NCI-H1417 (cell line): ENCODE measurements at places on chromosomes 2 and 18.

DNA sequence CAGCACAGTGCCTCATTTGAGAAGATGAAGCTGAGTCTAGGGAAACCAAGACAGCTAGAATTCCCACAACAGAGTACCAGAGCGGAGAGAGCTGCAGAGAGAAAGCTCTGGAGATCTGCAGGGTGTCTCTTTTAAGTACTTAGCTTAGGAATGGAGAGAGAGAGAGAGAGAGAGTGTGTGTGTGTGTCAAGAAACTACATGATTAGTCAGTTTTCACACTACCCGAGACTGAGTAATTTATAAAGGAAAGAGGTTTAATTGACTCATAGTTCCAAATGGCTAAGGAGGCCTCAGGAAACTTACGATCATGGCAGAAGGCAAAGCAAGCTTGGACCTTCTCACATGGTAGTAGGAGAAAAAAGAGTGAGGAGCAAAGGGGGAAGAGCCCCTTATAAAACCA, 64.0 kb downstream of the HIBCH start:
- DNase-seq = no peak

- no peak for DNase-seq
Measured at GRCh38 chr2:113376253-113376912, 61.1 kb upstream of the ZNG1B start.

GRCh38 chr2:190137561-190137960, 75.0 kb upstream of the MSTN start:
- DNase-seq = no peak

GRCh38 chr18:47235096-47235495, 16.4 kb downstream of the SKOR2 start:
- DNase-seq = no peak

DNA sequence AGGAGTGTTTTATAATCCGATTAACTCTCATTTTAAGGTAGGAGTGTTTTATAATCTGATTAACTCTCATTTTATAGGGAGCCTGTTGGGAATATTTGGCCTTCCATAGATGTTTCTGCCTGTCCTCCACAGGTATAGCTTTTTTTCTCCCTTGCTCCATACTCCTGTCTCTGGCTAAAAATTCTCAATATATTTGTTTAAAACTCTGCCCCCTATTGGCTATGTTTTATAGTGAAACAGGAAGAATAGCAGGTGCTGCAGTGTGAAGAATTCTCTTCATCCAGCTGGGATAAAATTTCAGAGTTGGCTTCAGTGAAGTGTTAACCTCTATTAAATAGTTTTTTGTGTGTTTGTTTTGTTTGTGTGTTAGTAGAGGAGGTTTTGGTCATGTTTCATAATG, 1046.0 kb upstream of the TMEFF2 start:
- no peak for DNase-seq

DNA sequence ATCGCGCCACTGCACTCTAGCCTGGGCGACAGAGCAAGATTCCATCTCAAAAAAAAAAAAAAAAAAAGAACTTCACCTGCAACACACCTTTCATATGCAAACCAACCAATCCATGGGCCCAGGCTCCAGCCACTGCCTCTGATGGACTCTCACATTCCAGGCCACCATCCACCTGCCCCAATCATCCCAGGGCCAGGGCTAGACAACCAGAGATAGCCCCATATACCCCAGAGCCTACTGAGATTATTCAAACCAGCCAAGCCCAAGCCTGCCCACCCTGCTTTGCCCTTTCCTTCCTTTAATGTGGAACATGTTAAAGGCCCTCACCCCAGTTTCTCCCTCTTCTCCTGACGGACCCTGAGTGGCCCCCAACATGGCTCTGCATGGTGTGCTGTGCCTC, 57.0 kb downstream of the MRPL35 start:
- no peak for DNase-seq

DNA sequence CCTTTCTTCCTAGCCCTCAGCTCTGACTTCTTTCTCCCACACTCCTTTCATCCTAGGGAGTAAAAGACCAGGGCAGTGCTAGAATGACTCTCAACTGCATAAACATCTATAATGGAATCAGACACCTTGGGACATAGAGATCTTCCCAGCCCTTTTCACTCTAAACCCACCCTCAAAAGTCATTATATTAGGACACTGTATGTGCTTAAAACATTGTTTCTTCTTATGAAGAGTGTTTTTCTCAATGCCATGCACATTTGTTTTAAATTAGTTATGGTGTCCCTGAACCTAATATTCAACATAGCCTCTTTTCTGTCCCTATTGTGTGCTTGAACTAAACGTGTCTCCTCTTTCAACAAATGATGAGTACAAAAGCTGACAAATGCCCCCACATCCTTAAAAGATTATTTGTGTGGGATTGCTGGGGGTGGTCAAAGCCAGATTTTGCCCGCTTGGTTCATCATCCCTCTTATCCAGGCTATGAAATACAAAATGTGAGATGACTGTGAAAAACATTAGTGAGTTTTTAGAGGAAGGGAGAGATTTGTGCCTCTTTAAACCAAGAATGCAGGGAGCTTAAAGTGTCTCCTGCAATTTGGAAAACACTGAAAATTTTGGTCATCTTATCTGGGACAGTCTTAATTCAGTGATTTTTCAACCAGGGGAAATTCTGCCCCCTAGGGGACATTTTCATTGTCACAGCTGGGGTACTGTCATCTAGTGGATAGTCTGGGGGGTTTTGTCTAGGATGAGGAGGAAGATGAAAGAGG, 29.0 kb downstream of the SERPINB5 start:
- DNase-seq = peak; percentile 53

- DNase-seq = no peak
Measured at GRCh38 chr18:47501946-47502345, 250.5 kb upstream of the SKOR2 start.

GRCh38 chr2:118122594-118123281, 34.5 kb downstream of the INSIG2 start:
- DNase-seq = no peak

DNA sequence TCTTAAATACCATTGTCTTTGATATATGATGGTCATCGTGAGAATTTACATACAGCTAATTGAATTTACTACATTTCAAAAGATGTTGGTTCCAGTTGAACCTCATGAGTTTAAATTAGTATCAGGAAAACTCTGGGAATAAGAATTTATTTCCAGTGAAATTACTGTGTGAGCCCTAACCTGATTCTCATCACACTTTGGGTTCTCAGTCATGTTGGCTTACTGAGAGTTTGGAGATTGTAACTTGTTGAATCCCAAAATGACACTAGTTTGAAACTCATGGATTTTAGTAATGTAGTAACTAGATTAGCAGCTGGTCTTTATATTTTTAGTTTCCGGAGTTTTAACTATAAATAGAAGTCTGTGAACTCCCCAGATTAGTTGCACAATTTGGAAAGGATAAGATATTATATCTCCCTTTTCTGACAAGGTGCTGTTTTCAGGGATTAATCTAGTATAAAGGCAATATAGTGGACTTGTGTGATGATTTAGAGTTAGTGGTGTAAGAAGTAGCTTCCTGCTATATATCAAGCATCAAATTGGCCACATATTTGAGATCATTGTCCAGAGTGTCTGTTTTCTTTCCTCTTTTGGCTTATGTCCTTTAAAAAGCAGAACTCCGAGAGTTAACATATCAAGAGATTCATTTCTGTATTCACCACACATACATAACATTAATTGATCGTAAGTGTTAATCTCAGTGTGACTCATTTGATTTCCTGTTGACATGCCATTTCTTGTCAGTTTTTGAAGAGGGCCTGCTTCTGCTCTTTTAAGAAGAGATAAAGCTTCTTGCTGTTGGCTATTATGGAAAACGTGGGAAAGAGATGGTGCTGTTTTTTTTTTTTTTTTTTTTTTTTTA, 15.7 kb downstream of the NDUFV2 start:
- no peak for DNase-seq

GRCh38 chr2:8332646-8333045, 349.2 kb upstream of the ID2 start:
- DNase-seq = no peak

- no peak for DNase-seq
Measured at GRCh38 chr2:7467782-7468447, 550.7 kb downstream of the RNF144A start.

DNA sequence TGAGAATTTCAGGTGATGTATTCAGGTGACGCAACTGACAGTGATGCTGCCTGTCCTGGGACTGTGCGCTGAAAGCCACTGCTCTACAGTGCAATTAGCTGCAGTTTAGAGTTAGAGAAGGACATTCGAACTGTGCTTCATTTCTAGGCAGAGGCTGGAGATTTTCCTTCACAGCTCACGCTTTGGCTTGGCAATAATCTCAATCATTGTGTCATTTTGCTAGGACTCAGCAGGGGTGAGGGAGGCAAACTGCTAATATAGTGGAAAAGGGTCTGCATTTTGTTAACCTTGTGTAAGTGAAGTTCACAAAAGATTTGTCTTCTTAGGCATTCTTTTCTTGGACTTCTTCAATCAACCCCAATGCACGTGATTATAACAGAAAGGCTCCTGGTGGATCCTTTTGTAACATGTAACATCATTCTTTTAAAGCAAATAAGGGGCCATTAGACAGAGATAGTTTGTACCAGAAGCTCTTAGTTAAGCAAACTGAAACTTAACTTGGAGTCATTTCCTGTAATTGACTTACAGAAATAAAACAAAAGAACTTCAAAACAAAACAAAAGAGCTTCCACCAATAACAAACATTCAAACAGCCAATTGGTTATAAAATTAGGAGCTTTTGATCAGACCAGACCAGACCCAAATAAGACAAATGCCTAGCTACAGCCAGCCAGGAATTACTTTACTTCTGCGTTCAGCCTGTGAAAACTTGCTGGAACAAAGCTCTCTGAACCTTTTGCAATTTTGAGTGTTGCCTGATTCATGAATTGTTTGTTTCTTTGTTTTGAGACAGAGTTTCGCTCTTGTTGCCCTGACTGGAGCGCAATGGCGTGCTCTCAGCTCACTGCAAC, 1376.3 kb upstream of the CELF4 start:
- DNase-seq = no peak

- DNase-seq = no peak
Measured at GRCh38 chr18:60259052-60259681, 113.4 kb downstream of the MC4R start.

GRCh38 chr2:41495050-41495449, 552.8 kb upstream of the PKDCC start:
- peak; percentile 29 for DNase-seq

DNA sequence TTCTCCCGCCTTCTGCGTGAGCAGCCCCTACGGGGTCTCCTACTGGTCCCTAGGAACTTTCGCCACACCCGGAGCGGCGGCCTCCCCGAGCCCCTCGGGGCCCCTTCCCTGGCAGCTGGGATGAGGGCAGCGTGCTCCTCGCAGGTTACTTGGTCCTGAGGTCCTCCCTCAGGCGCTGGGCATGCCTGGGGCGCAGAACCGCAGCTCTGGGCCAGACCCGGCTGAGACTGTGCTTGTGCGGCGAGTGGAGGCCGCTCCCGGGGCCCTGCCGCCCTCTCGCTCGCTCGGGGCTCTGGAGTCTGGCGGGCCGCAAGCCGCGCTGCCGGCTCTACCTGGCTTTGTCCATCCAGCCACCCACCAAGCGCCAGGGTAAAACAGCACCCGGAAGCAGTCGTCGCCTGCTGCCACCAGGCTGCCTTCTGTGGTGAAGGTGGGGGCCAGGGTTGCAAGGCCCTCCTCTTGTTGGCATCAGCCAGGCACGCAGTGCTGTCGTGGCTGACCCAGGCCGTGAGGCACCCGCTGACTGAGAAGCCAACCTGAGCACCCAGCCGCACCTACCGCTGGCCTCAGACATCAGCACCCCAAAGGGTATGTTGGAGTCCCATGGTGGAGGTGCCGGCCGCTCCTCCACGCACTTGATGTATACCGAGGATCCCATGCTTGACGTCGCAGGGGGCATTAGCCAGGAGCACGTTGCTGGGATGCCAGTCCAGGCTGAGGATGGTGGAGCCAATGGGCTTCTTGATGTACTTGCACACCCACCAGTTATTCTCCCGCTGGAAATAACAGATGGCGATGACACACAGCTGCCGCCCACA, 46.1 kb upstream of the PTH2R start:
- no peak for DNase-seq

DNA sequence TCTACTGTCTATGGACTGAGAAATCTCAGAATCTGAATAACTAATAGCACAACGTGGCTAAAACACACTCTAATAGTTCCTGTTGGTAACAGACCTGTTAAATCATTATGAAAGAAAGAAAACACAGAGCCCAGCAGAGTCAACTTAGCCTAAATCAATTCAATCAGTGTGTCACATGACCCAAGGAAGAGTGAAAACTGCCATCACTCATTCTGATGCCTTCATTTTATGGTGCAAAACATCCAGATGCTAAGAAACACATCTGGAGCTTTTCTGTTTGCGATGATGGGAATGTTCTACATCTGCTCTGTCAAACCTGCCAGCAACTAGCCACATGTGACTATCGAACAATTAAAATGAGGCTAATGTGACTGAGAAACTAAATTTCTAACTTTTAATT, 295.7 kb upstream of the TRIB2 start:
- DNase-seq = no peak
